ENCODE measurements at places on chromosomes 4 and X.

GRCh38 chrX:24658421-24658820 is 11.3 kb upstream of the PCYT1B start:
- no peak for DNase-seq

- DNase-seq: peak; percentile 3
Observed at GRCh38 chr4:95129821-95130311, 372.1 kb downstream of the BMPR1B start.

GRCh38 chr4:62058571-62058970 is 858.4 kb downstream of the ADGRL3 start:
- DNase-seq: no peak

DNA sequence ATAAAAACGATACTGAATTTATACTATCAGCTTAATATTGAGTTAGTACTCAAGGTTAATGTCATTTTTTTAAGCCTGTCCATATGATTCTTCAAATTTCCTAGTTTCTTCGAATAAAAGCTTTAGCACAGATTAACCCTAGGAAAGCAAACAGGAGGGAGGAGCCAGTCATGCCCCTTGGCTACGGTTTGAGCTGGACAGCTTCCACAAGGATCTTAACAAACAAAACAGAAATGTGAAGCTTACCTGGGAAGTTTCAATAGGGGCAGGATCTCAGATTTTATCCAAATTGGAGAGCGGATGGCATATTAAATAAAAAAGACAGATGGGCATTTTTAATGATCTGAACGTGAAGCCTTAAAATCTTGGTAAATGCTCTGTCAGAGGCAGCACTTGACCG is 2.3 kb downstream of the NWD2 start:
- no peak for DNase-seq

DNA sequence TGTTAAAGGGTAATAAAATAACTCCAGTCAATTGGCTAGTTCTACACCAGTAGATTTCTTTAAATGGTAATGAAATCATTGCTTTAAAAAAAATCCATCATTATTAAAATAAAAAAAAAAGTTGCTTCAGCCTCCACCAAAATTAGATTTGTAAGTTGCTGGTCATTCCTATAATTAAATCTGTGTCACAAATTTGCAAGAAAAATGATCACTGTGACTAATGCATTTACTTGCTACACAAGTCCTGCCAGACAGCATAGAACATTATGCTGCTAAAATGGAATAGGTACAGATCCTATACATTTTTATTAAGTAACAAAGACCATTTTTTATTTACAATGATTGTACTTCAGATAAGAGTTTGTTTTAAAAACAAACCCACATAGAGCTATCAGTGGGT is 85.8 kb downstream of the SLC10A7 start:
- DNase-seq: no peak

DNA sequence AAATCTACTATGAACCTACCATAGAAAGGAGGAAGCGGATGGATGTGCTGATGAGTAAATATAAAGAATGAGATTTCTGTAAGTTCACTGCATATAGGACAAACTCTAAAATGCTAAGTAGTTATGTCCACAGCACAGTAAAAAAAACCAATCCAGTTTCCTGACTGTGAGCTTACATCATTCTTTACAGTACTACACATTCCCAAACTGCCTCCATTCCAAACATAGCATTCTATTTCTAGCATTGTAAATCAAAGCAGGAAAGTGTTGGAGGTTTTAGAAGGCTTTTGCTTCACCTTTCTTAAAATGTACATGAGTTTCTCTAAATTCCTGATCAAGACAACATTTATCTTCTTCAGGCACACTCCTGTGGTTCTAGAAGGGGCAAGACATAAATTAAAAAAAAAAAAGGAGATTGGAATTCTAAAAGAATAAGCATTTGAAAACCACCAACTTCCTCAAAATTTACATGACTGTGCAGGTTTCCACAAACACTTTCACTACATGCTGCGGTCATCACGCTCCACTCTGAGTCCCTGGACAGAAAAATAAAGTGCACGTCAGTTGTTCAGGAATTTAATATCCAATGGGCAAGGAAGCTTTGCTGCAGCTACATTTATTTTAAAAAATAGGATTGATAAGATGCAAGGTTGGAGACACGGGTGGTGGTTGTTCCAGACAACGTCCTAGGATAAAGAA is 297.6 kb upstream of the STS start:
- DNase-seq: no peak

DNA sequence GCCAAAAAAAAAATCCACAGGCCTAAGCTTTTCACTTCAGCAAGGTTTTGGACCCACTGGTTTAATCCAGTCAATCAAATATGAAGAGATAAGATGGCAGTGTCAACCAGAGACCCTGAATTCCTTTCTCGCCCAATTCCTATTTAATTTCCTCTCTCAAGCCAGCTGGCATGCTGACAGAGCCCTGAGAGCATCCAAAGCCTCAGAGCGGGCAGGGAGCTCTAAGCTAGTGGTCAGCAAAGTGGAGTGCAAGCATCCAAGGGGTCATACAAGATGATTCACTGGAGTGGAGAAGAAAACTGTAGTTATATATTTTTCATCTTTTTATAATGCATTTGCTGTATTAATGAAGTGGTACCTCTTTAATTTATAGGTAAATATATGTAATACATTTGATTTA is 37.8 kb upstream of the PRPS2 start:
- no peak for DNase-seq

GRCh38 chr4:28811025-28811424 is 1909.1 kb upstream of the PCDH7 start:
- DNase-seq: no peak

- DNase-seq: no peak
Observed at GRCh38 chrX:1558761-1559468, 21.9 kb upstream of the P2RY8 start.

DNA sequence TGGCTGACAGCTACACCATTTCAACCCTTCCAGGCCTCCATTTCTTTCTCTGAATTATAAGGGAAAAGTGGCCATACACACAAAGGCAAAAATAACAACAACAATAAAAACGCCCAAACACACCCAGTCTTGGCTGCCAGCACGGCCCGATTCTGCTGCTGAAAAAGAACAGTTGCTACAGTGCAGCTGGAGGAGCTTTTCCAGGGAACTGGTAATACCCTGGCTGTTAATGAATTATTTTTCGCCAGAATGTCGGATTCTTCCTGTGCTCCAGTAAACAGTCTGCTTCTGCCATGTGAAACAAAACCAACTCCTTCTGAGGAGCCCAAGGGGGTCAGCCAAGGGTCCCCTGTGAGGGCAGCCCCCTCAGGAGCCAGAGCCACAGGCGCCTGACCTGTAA is 6.6 kb downstream of the RAI2 start:
- no peak for DNase-seq

DNA sequence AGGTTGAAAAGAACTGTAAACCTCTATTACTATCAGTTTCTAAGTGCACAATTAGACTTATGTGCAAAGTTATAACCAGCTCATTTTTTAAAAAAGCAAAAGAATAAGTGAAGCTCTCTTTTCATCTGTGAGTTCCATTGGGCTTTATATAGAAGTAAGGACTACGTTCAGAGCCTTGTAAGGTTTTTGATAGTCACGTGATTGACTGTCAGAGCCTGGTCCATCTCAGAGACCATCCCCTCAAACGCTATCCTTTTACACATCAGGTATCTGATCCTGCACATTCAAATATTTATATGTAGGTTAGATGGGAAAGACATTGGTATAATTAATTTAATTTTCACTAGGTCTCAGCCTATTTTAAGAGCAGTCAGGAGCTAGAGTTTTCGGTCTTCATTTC is 279.3 kb downstream of the INPP4B start:
- DNase-seq: no peak

DNA sequence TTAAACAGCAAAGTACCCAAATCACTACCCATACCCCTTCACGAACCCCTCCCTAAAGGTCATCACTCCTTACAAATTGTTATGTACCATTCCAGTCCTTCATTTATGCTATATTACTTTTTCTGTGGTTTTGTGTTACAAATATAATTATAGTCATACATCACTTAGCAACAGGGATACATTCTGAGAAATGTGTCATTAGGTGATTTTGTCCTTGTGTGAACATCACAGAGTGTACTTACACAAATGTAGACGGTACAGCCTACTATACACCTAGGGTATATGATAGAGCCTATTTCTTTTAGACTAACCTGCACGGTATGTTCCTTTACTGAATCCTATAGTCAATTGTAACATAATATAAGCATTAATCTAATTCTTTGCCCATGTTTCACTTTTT is 61.9 kb downstream of the ASB9 start:
- DNase-seq: no peak

DNA sequence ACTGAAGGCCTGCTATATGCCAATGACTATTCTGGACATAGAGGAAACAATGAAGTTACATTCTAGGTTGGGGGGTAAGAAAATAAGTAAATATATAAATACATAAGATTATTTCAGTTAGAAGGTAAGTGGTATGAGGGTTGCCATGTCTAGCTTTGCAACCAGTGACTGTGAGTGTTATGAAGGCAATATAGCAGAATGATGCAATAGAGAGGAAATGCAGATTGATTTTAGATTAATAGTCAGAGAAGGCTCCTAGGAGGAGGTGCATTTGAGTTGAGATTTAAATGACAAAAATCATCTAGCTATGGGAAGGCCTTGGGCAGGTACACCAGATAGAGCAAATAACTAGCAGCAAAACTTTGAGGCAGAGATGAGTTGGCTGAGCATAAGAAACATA is 243.2 kb downstream of the FBXO8 start:
- DNase-seq: no peak

- DNase-seq: no peak
Observed at GRCh38 chr4:150067859-150068258, 10.4 kb upstream of the DCLK2 start.

GRCh38 chr4:67475155-67475554 is 70.1 kb downstream of the CENPC start:
- DNase-seq: no peak

GRCh38 chr4:60812811-60813210 is 387.3 kb upstream of the ADGRL3 start:
- DNase-seq: no peak

DNA sequence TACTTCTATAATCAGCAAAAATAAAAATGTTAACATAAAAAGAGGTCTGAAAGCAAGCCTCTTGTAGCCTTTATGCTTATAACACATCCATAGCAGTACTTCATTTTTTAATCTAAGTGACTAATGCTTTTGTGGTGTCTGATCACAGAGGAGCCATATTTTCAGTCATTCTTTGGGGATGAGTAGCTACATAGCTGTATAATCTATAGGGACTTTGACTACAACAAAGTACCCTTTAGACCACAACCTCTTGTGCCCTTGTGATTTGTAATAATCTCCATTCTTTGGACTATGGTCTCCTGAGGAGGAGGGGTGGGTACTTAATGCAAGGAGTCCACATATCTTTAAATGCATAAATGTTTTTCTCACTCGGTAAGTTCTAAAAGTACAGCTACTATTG is 9.6 kb downstream of the DRP2 start:
- DNase-seq: no peak

- DNase-seq: no peak
Observed at GRCh38 chr4:79232540-79232939, 93.3 kb downstream of the NAA11 start.

DNA sequence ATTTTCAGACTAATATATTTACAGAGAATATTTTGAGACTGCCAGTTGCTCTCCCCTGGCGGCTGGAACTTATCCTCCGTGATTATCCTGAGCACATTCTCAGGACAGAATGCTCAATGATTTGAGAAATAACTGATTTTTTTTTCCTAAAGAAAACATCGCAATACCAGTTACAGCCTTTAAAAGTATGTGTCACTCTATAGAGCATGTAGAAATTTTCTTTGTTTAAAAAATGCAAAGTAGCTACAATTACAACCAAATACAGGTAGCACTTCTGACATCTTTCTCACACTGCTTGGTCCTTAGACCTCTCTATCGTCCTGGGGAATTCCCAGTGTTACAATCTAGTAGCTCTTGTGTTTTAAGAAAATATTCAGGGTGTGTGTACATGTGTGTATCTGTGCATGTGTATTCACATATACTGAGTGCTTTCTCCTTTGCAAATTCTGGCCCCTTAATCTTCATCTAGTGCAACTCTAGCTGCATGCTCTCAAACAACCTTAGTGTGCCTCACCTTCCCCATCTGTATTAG is 13.8 kb downstream of the APBB2 start:
- no peak for DNase-seq

- no peak for DNase-seq
Observed at GRCh38 chrX:37445182-37445581, 96.0 kb downstream of the PRRG1 start.

DNA sequence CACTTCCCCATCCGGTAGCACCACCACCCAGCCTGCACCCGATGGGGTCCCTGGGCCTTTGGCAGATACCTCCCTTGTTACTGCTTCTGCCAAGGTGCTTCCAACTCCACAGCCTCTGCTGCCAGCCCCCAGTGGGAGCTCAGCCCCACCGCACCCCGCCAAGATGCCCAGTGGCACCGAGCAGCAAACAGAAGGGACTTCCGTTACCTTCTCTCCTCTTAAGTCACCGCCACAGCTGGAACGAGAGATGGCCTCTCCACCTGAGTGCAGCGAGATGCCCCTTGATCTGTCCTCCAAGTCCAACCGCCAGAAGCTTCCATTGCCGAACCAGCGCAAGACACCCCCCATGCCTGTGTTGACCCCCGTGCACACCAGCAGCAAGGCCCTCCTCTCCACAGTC is 31.9 kb downstream of the BCORL1 start:
- no peak for DNase-seq

- DNase-seq: no peak
Observed at GRCh38 chrX:63656871-63657580, 128.0 kb downstream of the ARHGEF9 start.

GRCh38 chrX:121008920-121009319 is 23.4 kb upstream of the CT47A1 start:
- no peak for DNase-seq

DNA sequence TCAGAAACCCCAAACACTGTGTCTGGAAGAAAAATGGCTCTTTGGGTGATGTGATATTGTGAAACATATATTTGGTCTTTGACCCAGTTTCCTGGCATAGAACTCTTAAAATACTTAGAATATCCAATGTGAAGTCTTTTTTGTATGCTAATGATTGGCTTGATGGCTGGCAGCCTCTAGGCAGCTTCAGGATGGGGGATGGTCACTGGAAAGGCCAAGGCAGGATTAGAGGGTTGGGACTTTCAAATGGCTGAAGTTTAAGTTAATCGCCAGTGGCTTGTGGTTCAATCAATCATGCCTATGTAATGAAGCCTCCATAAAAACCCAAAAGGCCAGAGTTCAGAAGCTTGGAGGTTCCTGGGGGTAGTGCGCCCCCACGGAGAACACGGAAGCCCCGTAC is 33.5 kb upstream of the ESX1 start:
- no peak for DNase-seq

DNA sequence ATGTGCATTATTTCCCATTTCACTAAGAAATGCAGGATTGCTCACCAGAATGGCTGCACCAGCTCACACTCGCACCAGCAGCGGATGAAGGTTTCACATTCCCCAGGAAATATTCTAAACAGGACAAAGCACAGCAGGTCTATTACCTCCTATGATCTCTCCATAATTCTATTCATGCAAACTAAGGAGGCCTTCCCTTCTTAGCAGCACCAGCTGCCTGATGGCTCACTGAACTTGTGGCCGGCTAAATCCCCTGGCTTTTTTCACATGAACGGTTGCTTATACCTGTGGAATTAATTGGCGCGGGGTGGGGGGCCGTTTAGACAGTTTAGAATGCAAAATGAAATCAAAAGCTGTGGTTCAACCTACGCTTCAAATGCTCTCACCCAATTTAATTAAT is 73.5 kb upstream of the SRD5A3 start:
- no peak for DNase-seq

All from stimulated activated CD4-positive, alpha-beta T cell treated with anti-CD3 and anti-CD28 coated beads, Interleukin-15, amount 100 ng/mL, for 48 hours (primary cell).